Natural killer cell (primary cell): ENCODE measurements at places on chromosomes 4 and X.

- DNase-seq, result no peak
Observed at GRCh38 chrX:107701493-107702121, 73.3 kb downstream of the PRPS1 start.

- no peak for DNase-seq
Observed at GRCh38 chrX:155179346-155179997, 36.8 kb upstream of the VBP1 start.

GRCh38 chrX:155766321-155766720 is 114.8 kb upstream of the VAMP7 start:
- DNase-seq, result no peak

DNA sequence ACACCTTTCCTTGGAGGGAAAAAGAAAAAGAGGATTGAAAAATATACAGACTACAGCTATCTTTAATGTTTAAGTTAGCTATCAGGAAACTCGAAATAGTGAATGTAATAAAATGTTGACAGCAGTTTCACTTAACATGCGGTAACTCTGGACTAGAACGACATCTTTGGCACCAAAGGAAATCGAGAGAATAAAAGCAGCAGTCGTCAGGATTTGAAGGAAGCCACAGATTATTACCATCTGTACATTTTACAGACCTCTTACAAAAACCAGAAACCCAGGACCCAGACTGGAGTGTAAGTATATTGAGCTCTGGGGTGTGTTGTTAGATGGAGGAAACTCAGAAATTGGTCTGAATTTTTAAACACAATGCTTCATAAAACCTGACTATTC is 51.6 kb upstream of the STOX2 start:
- no peak for DNase-seq

DNA sequence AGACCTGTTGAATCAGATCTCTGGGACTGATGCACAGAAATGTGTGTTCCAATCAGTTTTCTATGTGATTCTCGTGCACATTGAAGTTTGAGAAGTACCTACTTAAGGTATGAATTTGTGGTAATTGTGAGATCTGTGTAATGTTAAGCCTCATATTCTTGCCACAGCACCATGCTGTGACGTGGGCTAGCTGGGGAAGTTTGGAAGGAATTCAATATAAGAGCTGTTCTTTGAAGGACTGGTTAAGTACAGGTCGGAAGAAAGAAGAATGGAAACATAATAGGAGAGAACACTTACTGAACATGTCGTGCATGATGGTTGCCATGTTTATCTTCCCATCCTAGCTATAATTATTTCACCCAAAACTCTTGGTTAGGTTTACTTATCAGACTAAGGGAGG is 79.7 kb upstream of the CXXC4 start:
- DNase-seq, result no peak

DNA sequence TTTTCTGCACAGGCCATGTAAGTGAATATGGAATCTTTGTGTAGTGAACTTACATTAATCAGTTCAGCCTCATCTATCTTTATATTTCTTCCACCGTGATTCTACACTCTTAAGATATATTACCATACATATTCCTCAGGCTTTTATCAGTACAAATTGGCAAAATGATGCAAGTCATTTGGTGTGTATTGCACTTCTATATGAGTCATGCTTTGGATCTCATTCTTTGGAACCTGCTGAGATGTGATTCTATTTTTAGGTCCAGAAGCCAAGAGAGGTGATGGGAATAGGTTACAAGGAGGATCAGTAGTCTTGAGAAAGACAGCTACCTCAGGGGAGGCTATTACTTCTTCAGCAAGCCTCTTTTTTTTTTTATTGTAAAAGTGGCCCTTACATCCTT is 204.4 kb downstream of the ZNF330 start:
- DNase-seq, result no peak

DNA sequence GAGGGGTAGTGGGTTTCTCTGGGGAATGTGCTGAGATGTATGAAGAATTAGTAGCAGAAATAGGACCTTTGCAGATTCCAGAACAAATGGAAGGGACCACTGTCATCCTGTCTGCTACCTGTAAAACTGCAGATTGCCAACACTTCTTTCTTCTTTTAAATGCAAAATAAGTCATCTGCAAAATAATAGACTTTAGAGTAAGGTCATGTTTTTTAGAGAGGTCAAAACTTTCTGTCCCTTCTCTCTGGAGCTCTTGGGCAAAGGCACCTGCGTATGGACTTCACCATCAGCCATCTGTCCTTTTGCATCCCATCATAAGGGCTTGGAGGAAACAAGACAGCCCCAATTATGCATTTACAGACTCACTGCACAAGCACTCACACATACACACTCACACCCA is 121.1 kb upstream of the PPARGC1A start:
- DNase-seq, result no peak

DNA sequence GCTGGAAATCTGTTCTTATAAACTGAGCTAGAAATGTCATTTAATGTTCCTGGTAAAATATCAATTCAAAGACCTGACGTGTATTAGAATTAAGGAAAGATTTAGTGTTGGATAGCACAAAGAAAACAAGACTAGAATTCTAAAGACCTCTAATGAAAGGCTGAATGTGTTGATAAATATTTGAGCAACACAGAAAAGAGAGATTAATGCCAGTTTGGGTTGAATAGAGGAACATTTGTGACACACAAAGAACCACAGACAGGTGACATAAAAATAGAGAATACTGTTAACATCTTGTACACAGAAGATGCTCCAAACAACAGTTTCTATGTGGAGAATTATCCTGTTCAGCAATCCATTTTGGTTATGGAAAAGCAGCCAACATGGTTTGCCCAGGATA is 222.1 kb upstream of the GALNT7 start:
- no peak for DNase-seq

DNA sequence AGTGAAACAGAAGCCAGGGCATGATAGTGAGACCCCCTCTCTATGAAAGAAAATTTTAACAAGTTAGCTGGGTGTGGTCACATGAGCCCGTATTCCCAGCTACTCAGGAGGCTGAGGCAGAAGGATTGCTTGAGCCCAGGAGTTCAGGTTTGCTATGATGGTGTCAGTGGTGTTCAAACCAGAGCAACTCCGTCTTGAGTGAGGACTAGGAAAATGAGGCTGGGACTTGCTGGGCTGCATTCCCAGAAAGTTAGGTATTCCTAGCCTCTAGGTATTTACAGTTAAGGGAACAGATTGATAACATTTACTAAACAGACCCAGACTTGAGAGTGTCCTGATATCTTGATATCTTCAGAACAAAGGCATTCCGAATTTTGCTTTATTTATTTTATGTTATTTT is 37.0 kb upstream of the NOCT start:
- DNase-seq, result no peak

DNA sequence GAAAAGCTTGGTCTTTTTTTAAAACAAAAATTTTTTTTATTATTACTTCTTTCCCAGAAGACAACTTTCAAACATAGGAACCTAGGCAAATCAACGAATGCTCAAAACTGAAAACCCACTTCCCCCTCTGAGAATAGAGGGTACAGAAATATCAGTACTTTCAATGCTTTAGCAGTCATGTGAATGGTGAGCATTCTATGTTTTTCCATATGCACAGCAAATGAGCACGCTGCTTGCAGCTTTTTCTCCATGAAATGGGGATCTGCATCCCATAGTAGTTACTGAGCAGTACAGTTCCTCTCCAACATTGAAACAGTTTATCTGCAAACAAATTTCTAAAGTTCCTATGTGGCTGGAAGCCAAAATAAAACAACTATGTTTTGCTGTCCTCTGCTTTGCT is 108.4 kb upstream of the BMP2K start:
- no peak for DNase-seq

- DNase-seq, result no peak
Observed at GRCh38 chr4:76620723-76621468, 185.9 kb downstream of the SHROOM3 start.
